ENCODE measurements at places on chromosomes 12 and 14. TPM values are rescaled to one million over a fixed set of nuclear protein-coding genes. Genes with fewer than 3 reads are reported as not detected.

Gene STX2
- 23.1 TPM for total RNA-seq

Gene INHBE
- total RNA-seq = 45.9 TPM

Gene ALG10
- total RNA-seq = 8.4 TPM

Gene BHLHE41
- 2.4 TPM for total RNA-seq

GRCh38 chr12:57808351-57808750 lies 10.2 kb downstream of the AVIL start:
- DNase-seq = no peak

DNA sequence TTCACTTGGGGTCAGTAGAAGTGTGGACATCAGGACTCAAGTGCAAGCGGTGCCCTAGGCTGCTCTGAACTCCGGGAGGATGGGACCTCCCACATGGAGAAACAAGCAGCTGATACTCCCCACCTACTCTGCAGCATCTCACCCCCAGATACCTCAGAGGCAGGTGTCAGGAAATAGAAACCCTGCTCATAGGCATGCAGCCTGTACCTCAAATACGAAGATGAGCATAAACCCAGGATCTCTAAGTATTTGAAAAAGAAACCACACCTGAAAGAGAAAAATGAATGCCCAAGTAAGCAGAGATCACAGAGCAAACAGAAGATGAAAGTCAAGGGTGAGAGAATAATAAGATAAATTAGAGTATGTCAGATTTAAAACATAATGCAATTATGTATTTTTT lies 75.6 kb upstream of the WSCD2 start:
- DNase-seq = no peak

DNA sequence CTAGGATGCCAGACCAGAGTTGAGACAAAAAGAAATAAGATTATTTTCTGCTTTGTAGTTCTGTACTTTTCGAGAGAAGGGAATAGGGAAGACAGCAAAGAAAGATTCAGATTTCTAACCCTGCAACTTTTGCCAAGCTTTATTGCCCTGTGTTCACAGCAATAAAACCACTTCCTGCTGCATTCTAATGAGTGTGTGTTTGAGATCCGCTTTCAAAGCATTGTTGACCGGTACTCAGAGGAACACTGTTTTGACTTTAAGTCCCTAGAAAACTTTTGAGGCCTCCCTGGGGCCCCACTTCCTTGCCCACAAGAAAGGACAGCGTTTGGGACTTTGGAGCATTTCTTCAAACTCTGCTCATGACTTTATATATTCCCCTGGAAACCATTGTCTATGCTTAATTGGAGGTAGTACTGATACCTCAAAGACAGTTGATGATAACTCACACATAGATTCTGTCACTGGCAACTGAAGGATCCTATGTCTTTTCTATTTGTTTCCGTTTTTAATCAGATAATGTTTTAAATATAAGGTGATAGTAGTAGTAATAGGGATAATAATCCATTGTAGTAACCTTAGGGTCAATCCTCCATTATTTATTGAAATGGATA lies 1.3 kb downstream of the RNASE6 start:
- peak; percentile 39 for DNase-seq

GRCh38 chr12:128940090-128940888 lies 87.0 kb downstream of the GLT1D1 start:
- DNase-seq = no peak

DNA sequence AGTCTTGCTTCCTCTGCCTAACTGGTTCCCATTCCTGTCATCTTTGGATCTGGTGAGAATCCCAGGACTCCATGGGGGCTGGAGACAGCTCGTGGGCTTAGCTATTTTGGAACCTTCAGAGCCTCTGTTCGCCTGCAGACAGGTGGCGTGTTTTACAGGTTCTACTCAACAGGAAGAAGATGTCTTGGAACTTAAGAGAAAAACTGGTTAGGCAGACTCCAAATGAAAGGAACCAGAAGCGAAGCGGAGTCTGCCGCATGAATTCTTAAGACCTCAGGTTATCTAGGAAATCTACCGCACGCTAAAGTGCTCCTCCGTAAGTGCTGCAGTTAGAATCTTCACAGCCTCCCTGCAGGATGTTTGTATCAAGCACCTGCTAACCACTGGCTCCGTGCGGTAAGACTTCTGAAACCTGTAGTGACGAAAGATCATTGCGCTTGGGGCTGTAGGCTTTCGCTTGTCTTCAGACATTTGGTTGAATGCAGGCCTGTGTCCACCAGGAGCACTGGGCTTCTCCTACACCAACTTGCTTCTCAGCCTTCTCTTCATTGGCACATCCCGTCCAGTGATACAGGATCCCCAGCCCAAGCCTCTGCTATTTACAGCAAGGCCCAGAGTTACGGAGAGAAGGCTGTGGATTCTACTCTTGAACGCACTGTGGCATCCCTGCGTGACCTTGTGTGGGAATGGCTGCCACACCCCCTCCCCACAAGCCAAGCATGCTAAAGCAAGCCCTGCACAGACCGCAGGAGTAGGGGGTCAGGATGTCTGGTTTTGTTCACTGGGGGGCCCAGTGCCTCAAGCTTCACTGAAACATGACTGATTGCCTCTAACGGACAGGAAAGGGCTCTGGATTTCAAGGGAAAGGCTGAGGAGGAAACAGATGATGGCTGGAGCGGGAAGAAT lies 35.0 kb downstream of the ACADS start:
- DNase-seq = no peak
